Amniotic stem cell (primary cell): ENCODE measurements at places on chromosomes 4 and X.
A peak's percentile ranks its signal among the peaks of the same experiment; 100 is the strongest.

GRCh38 chrX:31832263-31832662 is 760.4 kb upstream of the FTHL17 start:
- DNase-seq: no peak

GRCh38 chrX:2691543-2692220 is 587 bp downstream of the CD99 start:
- no peak for DNase-seq

DNA sequence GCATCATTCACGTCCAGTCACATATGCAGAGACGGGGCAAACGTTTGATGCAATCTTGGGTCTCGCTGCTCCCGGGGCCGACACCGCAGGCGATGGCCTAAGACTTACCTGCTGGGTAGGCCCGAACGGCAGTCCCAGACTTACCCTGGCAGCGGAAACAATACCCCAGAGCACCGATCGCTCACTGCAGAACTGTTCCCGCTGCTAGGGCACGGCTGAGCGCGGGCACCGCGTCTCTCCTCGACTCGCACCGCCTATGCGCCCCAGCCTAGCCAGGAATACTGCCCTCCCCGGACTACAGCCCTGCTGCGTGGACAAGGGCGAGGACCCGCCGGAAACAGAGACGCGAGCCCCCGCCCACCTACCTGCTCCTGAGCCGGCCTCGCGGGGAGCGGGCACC is 86.2 kb downstream of the HPRT1 start:
- no peak for DNase-seq

DNA sequence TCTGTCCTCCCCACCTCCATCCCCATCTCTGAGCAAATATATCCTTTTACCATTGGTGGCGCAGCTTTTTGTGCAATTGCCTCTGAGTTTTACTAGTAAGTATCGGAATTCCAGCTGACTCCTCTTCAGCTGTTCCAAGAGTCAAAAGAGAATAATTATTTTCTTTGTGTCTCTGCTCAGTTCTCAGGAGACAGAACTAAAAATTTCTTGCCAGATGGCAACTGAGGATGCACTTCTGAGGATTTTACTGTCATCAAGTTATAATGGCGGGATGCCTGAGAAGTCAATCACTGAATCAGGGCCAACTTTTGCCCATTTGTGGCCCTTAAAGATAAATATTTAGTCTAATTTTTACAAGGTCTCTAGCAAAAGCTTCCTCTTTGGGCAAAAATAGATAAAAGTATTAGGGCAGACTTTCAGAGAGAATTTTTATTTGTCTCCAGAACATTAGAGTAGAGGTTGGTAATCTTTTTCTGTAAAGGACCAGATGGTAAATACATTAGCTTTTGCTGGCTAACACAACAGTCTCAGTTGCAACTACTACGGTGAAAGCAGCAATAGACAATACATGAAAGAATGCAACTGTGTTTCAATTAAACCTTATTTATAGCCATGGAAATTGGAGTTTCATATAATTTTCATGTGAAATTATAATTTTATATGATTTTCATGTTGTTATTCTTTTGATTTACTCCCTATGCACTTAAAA is 15.6 kb upstream of the ADGRA3 start:
- DNase-seq: no peak

GRCh38 chr4:159390648-159391047 is 287.8 kb downstream of the RAPGEF2 start:
- DNase-seq: peak; percentile 75

DNA sequence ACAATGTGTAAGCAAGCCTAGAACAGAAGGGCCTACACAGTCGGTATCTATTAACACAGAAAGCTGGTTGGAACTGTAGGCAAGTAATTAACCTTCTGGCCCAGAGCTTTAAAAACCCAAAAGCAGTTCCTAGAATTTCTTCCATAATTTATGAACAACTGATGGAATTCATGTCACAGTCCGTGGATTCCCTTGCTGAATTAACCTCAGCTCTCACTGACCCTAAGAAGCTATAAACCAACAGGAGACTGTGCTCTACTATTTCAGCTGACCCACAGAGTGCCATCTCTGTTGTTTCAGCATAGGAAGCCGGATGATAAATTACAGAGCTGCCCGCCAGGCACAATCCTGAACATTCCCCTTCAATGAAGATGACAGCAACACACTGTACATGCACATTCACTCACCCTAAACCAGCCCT is 157.3 kb downstream of the PRDM5 start:
- DNase-seq: no peak

DNA sequence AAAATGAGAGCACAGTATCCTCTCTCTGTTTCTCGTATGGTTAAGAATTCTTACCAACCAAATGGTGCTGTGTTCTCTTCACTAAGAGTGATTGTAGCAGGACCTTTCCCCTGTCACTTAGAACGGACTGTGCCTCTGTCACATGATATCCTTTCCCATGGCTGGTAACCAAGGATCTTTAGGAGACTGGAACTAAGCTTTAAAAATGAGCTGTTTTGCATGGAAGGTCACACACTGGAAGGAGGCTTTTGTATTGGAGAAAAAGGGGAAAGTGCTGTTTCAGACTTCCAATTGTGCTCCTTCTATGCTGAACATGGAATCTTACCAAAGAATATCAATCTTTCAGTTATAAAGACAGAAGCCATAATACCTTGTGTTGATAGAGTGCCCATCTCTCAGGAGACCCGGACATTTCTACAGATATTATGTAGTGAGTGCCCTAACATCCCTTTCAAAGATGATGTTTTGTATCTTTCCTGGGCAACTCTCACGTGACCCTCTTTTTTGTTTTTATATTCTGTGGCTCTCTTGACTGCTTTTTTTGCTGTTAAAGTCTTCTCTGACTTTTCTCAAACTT is 148.6 kb downstream of the SLC4A4 start:
- DNase-seq: no peak

GRCh38 chr4:145153904-145154298 is 26.5 kb downstream of the OTUD4 start:
- no peak for DNase-seq

DNA sequence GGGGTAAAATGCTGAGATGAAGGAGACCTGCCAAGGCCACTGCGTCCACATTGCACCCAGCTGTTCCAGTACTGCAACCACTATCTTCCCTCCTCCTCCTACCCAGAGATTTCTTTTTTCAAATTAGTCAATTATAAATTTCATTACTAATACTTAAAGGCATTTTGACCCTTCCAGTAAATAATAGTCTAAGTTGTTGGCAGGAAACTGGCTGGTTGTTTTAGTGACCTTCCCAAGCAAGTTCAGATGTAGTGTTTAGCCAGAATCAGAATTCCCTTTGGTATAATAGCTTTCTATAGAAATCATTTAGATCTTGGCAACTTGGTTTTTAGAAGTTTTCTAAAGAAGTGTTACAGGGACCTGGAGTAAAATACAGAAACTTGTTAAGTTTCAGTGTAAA is 66.0 kb downstream of the AASDH start:
- no peak for DNase-seq

DNA sequence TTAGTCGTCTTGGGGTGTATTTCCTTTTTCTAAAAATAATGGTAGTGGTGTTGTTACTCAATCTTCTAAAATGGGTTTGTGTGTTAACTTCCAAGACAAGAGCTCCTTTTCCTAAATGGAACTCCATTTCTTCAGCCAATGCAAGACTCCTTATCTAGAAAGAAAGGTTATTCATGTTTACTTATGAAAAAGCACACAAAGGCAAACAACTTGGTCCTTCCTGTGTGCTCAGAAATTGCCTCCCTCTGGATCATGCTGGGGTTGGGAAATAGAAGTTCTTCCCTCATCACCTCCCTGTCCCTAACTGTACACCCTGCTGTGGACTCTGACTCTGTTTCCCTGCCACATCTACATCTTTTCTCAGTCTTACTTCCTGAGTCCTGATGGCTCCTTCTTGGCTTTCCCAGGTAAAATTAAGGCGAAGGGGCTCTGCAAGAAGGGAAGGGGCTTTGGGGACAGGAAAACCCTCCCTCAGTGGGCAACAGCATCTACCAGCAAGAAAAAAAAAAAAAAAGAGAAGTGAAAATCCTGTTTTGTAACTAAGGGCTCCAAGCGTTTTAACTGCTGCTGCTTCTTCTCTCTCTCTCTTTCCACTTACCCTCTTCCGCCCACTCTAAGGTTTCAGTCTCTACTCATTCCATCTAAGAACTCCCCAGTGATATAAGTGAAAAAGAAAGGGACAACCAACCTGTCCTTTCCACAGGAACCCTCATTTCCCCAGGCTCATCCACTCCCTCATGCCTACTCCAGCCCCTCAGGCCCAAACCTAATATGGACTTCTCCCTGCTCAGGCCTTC is 19.8 kb upstream of the TASL start:
- no peak for DNase-seq

DNA sequence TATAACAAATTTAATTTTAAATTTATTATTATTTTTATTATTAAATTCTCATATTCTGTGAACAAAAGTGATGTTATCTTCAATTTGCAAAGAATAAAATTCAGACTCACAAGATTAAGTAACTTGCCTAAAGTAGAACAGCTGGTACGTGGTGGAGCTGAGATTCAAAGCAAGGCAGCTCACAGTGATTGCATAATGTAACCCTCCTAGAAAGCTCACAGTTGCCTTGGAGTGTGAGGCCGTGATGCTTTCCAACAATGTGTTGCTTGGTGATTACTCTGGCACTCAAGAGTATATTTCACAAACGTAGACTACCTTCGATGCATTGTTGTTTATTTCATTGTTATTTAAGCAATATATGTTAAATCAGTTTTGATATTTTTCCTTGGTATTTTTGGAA is 1039.2 kb upstream of the PABPC4L start:
- DNase-seq: no peak

- DNase-seq: peak; percentile 15
Measured at GRCh38 chrX:72308566-72309296, 3.0 kb upstream of the CITED1 start.
